ENCODE measurements at places on chromosomes 3 and 15. TPM values are rescaled to one million over a fixed set of nuclear protein-coding genes. Genes with fewer than 3 reads are reported as not detected.
A peak's percentile ranks its signal among the peaks of the same experiment; 100 is the strongest.

GRCh38 chr15:83769411-83769999, 115.6 kb downstream of the ADAMTSL3 start:
- DNase-seq: peak; percentile 49

DNA sequence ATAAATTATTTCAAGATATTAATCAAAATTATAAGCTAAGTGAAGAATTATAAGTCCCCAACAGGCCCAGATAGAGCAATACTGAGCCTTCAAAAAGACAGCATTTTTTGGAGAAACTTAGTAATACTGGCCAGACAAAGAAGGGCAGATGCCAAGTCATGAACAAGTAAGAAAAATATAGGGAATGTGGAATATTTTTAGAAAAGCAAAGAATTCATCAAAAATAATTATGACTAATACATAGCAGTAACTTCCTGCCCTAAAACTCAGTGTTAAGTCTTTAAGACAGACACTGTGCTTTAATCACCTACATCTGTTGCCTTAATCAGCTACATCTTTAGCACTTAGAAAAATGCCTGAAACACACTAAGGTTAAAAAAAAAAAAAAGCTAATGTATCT, 31.2 kb downstream of the DPH6 start:
- DNase-seq: no peak

DNA sequence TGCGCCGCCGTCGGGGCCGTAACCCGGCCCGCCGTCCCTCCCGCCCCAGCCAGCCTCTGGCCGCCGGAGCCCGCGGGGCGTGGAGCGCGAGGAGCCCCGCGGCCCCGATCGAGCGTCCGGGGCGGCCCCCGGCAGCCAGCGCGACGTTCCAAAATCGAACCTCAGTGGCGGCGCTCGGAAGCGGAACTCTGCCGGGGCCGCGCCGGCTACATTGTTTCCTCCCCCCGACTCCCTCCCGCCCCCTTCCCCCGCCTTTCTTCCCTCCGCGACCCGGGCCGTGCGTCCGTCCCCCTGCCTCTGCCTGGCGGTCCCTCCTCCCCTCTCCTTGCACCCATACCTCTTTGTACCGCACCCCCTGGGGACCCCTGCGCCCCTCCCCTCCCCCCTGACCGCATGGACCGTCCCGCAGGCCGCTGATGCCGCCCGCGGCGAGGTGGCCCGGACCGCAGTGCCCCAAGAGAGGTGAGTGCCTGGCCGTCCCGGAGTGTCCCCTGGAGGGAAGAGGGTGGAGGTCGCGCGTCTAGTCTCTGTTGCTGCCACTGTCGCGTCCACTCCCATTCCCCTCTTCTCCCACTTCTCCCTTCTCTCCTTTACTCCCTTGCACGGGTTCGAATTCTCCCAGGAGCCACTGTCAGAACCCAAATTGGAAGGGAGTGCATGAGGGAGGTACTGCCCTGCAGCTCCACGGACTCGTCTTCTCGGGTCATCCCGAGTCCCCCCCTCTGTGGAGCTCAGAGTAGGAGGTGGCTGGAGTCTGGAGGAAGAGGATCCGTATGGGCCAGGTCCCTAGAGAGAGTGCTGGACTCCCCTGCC, 585 bp downstream of the CSK start:
- no peak for DNase-seq

POPDC2 gene
- 0.08 TPM for total RNA-seq

DNA sequence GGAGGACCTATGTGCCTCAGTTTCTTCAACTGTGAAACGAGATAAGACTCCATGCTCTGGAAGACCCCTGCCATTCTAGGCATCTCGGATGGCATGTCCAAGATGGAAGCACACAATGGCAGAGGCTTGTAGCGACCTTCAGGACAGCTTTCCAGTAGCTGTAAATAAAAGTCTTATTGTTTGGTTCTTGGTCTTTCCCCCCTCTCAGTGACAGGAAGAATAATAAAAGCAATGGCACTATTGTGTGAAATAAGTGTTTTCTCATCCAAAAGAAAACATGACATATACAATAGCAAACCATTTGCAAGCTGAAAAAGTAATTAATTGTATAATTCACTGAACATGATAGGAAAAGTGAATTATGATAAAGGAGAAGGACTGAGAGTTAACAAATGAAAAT, 32.5 kb upstream of the CD47 start:
- DNase-seq: peak; percentile 28

- DNase-seq: no peak
Observed at GRCh38 chr15:31328969-31329639, 2.5 kb downstream of the KLF13 start.

CCR9 gene
- total RNA-seq: not detected

- DNase-seq: no peak
Observed at GRCh38 chr15:74821091-74821789, 5.2 kb upstream of the CPLX3 start.

GRCh38 chr15:93974804-93975481, 256.4 kb upstream of the MCTP2 start:
- DNase-seq: peak; percentile 63

DNA sequence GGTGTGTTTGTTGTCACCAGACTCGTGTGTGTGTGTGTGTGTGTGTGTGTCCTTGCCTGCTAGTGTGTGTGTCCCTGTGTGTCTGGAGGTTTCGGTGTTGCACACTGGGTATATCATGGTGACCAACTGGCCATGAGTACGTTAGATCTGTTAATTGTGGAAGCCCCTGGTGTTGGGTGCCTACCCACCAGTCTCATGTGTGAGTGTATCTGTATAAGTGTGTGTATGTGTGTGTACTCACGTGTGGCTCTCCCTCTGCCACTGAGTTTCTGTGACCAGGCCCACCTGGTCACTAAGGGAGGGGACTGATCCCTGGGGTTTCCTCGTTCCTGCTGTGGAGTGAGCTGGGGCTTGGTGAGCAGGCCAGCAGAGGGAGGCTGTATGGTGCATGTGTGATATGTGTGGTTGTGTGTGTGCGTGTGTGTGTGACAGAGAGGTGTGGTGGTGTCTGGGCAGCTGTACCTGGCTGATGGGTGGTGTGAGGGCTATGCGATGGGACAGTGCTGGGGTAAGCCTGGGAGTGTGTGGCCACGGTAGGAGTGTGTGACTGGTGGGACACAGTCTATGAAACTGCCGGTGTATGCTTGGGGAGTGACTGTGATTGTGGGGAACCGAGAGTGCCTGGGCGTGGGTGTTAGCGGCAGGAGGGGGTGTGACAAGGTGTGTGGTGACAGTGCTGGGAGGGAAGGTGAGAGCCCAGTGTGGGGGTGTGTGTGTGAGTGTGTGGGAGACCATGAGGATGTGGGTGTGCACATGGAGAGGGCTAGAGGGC, 1.8 kb downstream of the PRKCD start:
- no peak for DNase-seq

CDC25A gene
- 14.9 TPM for total RNA-seq

- no peak for DNase-seq
Observed at GRCh38 chr15:27808182-27808581, 290.9 kb downstream of the OCA2 start.

DNA sequence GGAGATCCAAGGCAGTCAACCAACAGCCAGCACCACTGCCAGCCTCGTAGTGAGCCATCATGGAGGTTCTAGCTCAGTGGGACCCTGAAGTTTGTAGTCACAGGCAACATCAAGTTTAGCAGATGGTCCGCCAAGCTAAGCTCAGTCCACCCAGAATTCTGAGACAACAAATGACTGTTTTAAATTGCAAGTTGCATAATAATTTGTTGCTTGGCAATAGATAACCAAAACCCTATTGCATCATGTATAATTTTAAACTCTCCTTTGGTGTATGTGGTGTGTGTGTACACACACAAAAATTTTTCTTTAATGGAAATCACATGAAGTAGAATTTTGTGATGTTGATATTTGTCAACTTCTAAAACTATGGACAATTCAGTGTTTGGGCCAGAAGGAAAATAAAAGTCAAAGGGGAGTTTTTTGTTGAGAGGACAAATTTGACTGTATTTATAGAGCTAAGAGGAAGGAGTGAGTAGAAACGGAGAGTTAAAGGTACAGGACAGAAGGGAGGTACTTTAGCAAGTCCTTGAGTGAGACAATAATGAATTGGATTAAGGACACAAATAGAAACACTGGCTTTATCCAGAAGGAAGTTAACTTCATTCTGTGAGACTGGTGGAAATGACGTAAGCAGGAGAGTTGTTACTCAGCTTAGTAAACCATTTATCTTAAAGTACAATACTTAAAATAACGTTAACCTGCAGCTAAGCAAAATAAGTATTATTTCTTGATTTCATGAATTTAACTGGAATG, 83.6 kb downstream of the NCEH1 start:
- DNase-seq: no peak

- no peak for DNase-seq
Observed at GRCh38 chr3:78825118-78825857, 942.5 kb downstream of the ROBO1 start.

GRCh38 chr15:101111570-101112262, 140.1 kb downstream of the CHSY1 start:
- no peak for DNase-seq

DNA sequence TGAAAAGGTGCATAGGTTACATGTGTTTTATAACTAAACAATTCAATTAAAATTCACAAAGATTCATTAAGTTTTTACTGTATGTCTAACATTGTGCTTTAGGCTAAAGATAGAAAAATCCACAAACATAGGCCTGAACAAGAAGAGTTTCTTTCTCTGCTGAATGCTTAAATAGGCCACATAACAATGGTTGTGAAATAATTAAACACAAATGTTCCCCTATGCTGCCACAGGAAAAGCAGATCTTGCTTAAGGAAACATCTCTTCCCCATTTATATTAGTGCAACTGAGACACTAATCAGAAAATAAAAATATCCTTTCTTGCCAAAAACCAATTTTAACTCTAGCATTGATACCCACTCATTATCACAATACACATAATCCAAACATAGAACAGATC, 725.4 kb upstream of the DPPA4 start:
- no peak for DNase-seq

CCR4 gene
- total RNA-seq: 0.29 TPM

DNA sequence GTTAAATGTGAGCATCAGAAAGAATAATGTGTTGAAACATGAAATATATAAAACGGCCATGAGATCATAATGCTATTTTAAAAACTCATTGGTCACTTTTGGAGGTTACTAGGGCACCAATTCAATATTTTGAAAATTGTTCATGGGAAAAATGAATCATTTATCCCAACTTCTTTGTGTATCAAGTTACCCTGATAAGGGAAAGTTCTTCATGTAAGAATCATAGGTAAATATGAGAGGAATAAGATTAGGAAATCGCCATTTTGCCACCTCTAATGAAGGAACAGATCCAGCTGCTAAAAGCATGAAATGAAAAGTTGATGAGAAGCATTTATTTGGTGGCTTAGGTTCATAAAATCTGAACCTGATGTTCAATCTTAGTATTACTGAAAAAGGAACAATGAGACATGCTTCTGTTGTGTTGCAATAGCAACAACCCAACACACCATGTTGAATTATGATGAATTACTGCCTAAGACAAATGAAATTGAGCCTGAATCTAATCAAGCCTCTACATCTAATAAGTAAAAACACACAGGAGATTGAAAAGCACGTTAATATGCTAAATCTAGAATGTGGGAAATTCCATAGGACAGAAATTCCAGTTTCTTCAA, 32.5 kb downstream of the ABHD5 start:
- DNase-seq: no peak

DNA sequence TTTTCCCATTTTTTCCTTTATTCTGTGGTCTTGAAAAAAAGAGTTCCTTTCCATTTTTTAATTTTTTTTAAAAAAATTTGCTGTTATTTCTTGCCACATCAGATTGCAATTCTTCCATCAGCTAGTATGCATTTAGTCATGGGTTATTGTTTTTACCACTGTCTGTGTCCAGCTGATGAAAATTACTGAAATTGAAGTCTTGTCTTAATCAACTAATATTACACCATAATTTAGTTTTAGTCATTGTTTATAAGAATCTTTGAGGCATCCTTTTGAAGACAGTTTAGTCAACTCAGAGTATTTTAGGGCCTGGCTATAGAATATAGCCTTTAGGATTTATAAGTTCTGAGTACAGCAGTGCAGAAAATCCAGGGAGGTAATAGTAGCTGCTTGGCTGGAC, 172.1 kb downstream of the LRTM1 start:
- DNase-seq: no peak

GP9 gene
- not detected for total RNA-seq

DNA sequence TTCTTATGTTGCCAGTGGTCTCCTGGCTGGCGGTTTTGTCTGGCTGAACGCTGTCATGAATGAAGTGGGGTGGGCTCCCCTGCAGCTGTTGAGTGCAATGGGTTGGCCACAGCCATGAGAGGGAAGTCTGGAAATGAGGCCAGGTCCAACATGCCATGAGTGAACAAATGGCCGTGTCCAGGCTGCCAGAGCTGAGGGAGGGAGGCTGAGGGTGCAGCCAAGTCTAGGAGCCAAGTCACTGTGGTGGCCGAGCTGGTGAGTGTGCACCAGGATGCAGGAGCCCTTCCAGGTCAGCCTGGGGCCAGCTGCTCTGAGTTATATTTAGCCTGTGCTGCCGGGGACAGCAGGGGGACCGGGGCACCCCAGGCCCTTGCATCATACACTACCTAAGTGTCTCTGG, 24.7 kb upstream of the PRR23E start:
- no peak for DNase-seq

DNA sequence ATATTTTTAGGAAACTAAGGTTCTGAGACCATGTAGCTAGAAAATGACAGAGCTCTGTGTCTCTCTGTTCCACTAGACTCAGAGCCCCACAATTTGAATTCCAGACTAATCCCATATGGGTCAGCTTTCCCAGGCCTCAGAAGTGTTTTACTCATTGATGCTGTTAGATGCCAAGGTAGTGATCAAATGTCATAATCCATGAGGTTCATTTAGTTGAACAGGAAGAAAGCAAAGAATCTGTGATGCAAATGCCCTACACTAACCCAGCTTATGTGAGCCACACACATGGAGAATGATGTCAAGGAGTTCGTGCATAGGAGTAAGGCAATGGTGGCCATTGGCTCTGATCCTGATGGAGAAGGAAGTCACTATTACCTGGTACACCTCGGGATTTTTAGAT, 363.4 kb upstream of the RARB start:
- DNase-seq: no peak
